ENCODE measurements at places on chromosomes 2 and 18. TPM values are rescaled to one million over a fixed set of nuclear protein-coding genes. Genes with fewer than 3 reads are reported as not detected.
A peak's percentile ranks its signal among the peaks of the same experiment; 100 is the strongest.

The TEX44 gene
- not detected for total RNA-seq

The RETREG2 gene
- 43.8 TPM for total RNA-seq

GRCh38 chr2:105294844-105295481, 34.6 kb downstream of the TGFBRAP1 start:
- DNase-seq = no peak

- DNase-seq = no peak
These were observed 54.5 kb downstream of the TSHZ1 start for GRCh38 chr18:75264926-75265597.

DNA sequence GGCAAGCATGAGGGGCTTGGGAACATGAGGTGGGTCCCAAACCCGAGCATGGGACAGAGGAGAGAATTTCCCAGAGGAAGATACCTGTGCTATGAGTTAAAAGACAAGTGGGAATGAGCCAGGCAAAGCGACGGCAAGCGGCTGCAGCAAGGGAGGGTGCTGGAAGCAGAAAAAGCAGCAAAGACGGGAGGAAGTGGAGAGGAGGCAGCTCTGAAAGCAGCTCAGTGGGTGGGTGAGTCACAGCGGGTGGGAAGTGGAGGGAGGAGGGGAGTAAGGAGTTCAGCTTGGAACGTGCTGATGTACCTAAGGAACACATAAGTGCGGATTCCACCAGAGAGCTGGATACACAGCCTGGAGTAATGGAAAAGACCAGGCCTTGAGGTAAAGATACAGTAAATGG, 41.4 kb downstream of the THUMPD2 start:
- DNase-seq = no peak

The LAMA1 gene
- 7.5 TPM for total RNA-seq

DNA sequence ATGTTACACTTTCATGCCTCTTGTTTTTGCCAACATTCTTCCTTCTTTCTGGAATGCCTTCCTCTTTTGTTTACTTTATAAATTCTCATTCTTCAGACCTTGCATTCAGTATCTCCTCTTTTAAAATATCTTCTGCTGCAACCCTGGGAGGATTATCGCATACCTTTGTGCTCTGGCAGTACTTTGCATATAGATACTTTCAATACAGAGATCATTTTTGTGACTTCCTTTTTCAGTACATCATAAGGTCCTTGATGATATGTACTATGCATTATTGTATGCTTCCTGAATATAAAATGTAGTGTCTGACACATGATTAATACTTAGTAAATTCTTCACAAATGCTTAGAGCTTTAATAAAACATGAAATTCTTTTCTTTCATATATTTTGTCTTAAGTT, 538.7 kb downstream of the TRIB2 start:
- no peak for DNase-seq

GRCh38 chr2:223925106-223925505, 20.0 kb downstream of the WDFY1 start:
- DNase-seq = no peak

DNA sequence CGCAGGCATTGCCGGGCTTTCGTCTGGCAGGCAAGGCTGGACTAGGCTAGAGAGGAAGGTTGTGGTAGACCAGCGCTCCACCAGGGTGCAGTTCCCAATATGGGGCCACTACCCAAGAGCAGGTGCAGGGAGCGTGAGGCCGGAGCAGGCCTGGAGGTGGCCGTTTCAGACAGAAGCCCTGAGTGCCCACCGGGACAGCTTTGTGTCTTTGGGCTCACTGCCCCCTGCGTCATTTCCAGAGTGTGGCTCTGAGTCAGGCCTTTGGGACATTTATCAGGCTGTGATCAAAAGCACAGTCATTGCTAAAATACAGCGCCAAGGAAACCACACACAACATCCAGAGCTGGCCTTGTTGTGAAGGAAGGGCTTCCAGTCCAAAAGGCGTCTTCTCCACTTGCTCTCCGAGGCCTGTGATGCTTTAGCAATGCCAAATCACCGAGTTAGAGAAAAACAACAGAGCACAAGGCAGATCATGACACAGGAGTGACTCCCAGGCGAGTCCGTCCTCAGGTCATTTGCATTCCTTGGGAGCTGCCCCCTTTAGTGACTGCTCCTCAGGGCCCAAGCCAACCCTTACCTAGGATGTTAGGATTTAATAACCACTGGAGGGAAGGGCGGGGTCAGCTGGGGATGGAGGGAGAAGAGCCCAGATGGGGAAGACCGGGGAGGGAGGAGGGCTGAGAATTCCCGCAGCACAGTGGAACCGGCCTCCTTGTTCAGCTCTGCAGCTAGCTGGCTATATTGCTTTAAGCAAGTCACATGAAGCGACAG, 42.3 kb downstream of the RFX8 start:
- DNase-seq = no peak

GRCh38 chr2:102021779-102022178, 30.0 kb downstream of the IL1R2 start:
- DNase-seq = no peak

- peak; percentile 13 for DNase-seq
These were observed 147.8 kb downstream of the TMEM18 start for GRCh38 chr2:529424-529823.

DNA sequence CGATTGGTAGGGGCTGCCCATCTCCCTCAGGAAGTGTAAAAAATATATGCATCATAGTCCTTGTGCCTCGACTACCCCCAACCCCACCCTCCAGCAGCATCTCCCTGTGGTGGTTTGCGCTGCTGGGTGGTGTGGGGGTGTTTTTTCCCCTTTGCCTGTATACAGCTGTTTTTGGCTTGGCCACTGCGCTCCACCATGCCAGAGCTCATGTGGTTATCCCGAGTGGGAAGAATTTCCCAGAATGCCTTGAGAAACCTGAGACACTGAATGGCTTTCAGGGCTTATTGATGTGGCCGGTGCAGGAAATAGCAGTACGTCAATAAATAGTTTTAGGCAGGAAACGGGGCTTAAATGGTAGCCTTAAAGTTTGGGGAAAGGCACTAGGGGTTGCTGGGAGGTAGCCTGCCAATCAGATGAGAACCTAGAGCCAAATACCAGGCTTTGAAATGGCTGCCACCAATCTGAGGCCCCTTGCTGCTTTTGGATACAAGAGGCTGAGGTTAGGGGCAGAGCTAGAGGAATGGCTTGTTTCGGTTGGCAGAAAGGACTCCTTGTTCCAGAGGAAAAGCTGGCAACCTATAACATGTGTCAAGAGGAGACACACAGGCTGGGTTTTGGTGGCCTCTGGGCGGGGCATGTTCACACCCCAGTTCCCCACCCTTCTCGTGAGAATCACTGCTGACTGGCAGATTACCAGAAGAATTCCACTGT, 144.1 kb downstream of the SMAD7 start:
- DNase-seq = no peak

DNA sequence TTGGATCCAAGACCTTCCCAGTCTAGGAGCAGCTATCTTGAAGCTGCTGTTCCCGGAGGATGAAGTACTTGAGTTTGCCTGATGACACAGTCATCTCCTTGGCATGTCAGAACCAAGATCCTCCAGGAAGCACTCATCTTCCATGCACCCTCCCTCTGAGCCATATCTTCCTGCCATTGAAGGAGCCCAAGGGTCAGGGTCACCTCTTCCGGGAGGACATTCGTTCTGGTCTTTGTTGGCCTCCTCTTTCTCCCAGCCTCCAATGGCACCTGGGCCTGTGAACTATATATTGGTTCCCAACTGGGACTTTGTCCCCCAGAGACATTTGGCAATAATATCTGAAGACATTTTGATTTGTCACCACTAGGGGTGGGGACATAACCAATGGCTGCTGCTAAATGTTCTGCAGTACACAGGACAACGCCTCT, 4.2 kb upstream of the MYO7B start:
- DNase-seq = peak; percentile 41

DNA sequence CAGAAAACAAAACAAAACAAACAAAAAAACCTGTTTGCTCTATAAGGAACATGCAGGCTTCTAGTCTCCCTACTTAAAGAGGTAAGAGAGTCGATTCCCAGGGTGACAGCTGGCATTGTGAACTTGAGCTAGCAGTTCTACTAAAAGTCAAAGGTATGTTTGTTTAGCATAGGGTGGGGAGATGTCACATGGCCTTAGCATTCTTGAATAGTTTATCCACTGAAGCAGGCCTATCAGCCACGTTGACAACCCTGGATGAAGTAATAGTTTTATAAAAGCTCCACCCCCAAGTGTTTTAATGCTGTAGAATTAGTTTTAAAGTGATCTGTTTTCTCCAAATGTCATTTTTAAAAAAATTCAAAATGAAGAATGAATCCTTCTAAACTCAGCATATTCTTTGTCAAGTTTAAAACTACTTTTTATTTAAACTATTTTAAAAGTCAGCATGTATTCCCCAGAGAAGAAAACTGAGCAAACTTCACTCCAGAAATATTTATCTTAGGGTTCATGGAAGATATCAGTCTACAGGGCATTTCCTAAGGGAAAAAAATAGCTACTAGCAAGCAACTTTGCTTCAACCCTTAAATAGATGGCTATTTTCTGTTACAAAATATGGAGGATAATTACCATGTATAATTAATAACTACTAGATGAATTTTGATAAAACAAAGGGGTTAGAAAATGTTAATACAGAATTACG, 1.7 kb downstream of the MYOM1 start:
- DNase-seq = peak; percentile 26

DNA sequence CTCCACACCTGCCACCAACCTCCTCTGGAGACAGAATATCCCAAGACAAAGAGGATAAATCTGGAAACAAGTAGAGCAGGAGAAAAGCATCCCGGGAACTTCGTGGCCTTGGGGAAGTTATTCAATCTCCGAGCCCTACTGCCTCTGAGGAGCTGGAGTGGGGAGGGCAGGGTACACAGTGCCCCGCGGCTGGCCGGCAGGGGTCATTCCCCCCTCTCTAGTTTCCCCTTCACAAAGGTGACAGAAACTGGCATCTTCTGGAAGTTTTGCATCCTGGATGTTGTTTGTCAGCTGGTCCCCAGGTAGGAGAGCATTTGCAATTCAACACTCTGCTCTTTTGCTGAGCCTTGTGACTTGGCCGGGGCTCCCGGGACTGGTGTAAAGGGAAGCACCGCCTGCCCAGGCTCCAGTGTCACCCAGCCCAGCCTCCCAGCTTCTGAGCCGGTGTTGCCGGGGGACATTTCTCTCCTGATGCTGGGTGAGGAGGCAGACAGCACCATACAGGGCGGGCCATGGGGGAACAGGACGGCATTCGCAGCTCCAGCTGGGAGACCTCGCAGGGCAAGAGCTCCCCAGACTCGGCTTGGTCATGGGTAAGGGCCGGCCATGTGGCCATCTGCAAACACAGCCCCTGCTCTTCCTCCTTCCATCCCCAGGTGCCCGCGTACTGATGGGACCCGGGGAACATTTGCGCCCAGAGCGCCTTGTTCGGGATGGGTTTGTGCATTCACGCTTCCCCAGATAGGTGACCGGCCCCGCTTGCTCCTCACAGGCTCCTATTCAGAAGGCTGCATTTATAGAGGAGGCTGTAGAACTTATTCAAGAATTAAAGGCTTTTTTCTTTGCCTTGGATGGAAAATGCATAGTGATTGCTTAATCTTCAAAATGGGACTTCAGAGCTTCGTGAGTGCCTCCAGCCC, 7.4 kb upstream of the NTSR2 start:
- DNase-seq = no peak

- DNase-seq = no peak
These were observed 612.5 kb downstream of the IRS1 start for GRCh38 chr2:226187156-226187555.
